ENCODE measurements at places on chromosomes 16 and 17.

DNA sequence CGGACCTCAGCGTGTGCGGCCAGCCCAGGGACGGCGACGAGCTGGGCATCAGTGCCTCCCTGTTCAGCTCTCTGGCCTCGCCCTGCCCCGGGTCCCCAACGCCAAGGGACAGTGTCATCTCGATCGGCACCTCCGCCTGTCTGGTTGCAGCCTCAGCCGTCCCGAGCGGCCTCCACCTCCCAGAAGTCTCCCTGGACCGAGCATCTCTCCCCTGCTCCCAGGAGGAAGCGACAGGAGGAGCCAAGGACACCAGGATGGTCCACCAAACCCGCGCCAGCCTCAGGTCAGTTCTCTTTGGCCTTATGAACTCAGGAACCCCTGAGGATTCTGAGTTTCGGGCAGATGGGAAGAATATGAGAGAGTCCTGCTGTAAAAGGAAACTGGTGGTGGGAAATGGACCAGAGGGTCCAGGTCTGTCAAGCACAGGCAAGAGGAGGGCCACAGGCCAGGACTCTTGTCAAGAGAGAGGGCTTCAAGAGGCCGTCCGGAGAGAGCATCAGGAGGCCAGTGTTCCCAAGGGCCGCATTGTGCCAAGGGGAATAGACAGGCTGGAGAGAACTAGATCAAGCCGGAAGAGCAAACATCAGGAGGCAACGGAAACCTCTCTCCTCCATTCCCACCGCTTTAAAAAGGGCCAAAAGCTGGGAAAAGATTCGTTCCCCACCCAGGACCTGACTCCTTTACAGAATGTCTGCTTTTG lies 825 bp downstream of the HASPIN start:
- H3K4me1 ChIP-seq = peaks cover 18% of the 10 kb centered on the region
- H3K27me3 ChIP-seq = no peaks in the 10 kb centered on the region
- DNase-seq = no peak
- no peaks in the 10 kb centered on the region for H3K36me3 ChIP-seq

GRCh38 chr16:77881355-77882030 lies 93.1 kb downstream of the VAT1L start:
- H3K27me3 ChIP-seq = peaks cover 40% of the 10 kb centered on the region
- H3K4me1 ChIP-seq = no peaks in the 10 kb centered on the region
- no peak overlapping the region for H3K27ac ChIP-seq
- no peaks in the 10 kb centered on the region for H3K36me3 ChIP-seq

DNA sequence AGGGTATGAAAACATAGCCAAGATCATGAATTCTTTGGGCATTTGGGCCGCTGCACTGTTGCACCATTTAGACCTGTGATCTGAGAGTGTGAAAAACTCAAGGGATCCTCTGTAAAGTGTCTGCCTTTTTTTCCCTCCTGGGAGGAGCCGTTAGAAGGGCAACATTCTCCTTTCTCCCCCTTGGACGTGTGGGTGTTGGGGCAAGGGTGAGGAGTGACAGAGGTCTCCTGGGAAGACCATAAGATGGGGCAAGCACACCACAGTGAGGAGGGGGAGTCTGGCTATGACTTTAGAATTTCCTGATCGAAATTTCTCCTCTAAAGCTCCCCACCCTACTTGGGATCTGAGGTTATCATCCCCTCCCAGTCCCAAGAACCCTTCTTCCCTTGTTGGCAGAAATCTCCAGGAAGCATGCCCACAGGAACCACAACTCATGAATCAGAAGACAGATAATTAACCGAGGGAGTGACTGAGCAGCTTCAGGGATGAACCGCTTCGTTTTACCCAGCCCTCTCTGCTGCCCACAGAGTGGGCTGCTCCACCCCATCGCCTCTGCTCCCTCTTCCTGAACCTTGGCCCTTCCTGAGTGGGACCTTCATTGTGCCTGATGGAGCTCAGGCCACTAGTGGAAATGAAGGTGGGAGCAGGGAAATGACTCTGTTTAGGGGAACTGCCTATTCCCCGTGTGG lies 4.2 kb downstream of the ITGB3 start:
- no peak overlapping the region for H3K4me3 ChIP-seq
- peak overlapping the region; percentile 60 for H3K27ac ChIP-seq
- H3K4me1 ChIP-seq = peaks cover 12% of the 10 kb centered on the region
- peaks cover 61% of the 10 kb centered on the region for H3K27me3 ChIP-seq
- H3K36me3 ChIP-seq = peaks cover 3% of the 10 kb centered on the region

GRCh38 chr17:39609416-39610025 lies 1.8 kb upstream of the NEUROD2 start:
- H3K27ac ChIP-seq = no peak overlapping the region
- no peak overlapping the region for H3K4me3 ChIP-seq
- no peak for DNase-seq
- H3K27me3 ChIP-seq = peaks cover 39% of the 10 kb centered on the region

DNA sequence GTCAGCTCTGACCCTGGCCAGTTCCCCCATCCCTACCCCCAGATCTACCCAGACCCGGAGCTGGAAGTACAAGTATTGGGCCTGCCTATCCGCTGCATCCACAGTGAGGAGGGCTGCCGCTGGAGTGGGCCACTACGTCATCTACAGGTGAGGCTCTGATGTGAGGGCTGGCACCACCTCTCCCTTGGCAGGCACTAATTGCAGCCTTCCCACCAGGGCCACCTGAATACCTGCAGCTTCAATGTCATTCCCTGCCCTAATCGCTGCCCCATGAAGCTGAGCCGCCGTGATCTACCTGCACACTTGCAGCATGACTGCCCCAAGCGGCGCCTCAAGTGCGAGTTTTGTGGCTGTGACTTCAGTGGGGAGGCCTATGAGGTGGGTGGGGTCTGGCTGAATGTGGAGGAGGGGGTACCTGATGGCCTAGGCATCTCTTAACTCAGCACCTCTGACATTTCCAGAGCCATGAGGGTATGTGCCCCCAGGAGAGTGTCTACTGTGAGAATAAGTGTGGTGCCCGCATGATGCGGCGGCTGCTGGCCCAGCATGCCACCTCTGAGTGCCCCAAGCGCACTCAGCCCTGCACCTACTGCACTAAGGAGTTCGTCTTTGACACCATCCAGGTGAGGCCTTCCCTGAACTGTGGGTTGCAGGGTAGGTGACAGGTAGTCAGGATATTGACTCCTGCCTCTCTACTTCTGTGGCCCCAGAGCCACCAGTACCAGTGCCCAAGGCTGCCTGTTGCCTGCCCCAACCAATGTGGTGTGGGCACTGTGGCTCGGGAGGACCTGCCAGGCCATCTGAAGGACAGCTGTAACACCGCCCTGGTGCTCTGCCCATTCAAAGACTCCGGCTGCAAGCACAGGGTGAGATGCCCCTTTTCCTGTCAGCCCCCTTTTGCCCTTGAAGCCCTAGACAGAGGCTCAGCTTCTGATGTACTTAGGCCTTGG lies 4.3 kb downstream of the TRAF4 start:
- peak overlapping the region; percentile 2 for H3K27ac ChIP-seq
- no peaks in the 10 kb centered on the region for H3K27me3 ChIP-seq
- DNase-seq = no peak
- peaks cover 12% of the 10 kb centered on the region for H3K4me1 ChIP-seq
- no peaks in the 10 kb centered on the region for H3K36me3 ChIP-seq

GRCh38 chr16:50696126-50696525 lies 2.7 kb downstream of the NOD2 start:
- no peaks in the 10 kb centered on the region for H3K27me3 ChIP-seq
- H3K4me1 ChIP-seq = peaks cover 68% of the 10 kb centered on the region
- H3K4me3 ChIP-seq = peak overlapping the region; percentile 92
- peaks cover 3% of the 10 kb centered on the region for H3K36me3 ChIP-seq

DNA sequence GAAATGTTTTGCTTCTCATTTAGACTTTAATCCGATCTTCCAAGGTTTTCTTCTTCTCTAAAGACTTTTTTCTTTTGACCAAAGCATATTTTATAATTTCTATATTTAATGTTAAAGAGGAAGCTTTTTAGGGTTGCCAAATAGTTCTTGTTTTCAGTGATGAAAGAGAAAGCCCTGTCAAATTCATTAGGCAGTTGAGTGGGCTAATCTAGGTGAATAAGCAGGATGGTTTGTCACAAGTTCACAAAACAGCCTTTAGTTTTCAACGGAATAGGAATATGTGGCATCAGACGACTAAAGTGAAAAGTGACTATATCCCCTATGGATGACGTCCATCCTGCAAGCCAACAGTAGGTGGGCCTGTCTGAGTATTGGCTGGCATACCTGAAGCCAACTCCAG lies 118.8 kb downstream of the NLK start:
- peaks cover 3% of the 10 kb centered on the region for H3K36me3 ChIP-seq
- H3K27ac ChIP-seq = peak overlapping the region; percentile 11

DNA sequence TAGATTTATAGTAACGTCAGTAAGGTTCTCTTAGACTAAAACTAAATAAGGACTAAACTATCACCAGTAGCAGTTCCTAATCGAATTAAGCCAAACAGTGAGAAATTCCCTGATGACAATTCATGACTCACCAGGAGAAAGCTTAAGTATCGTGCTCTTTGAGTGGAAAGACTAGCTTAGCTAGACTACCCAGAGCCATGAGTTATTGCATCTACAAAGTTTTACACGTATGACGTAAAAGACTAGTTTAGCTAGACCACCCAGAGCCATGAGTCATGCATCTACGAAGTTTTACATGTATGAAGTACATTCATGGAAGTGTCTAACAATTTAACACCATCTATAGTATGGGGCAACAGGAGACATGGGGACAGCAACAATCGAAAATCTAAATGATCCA lies 36.6 kb downstream of the UBE2G1 start:
- peaks cover 27% of the 10 kb centered on the region for H3K4me1 ChIP-seq
- no peaks in the 10 kb centered on the region for H3K36me3 ChIP-seq
- H3K4me3 ChIP-seq = no peak overlapping the region
- no peak overlapping the region for H3K27ac ChIP-seq
- no peak for DNase-seq
- H3K27me3 ChIP-seq = no peaks in the 10 kb centered on the region

GRCh38 chr16:54688339-54688738 lies 242.3 kb upstream of the IRX5 start:
- DNase-seq = no peak
- H3K4me3 ChIP-seq = no peak overlapping the region
- H3K27ac ChIP-seq = no peak overlapping the region

GRCh38 chr17:57783338-57783742 lies 38.2 kb upstream of the CCDC182 start:
- H3K36me3 ChIP-seq = no peaks in the 10 kb centered on the region
- H3K27ac ChIP-seq = no peak overlapping the region
- no peak overlapping the region for H3K4me3 ChIP-seq
- peaks cover 2% of the 10 kb centered on the region for H3K4me1 ChIP-seq
- H3K27me3 ChIP-seq = peaks cover 13% of the 10 kb centered on the region

- H3K4me1 ChIP-seq = peaks cover 24% of the 10 kb centered on the region
- H3K27me3 ChIP-seq = no peaks in the 10 kb centered on the region
- peak; percentile 44 for DNase-seq
- peak overlapping the region; percentile 95 for H3K4me3 ChIP-seq
These were observed 2.7 kb downstream of the ZFPM1 start for GRCh38 chr16:88455610-88456355.

DNA sequence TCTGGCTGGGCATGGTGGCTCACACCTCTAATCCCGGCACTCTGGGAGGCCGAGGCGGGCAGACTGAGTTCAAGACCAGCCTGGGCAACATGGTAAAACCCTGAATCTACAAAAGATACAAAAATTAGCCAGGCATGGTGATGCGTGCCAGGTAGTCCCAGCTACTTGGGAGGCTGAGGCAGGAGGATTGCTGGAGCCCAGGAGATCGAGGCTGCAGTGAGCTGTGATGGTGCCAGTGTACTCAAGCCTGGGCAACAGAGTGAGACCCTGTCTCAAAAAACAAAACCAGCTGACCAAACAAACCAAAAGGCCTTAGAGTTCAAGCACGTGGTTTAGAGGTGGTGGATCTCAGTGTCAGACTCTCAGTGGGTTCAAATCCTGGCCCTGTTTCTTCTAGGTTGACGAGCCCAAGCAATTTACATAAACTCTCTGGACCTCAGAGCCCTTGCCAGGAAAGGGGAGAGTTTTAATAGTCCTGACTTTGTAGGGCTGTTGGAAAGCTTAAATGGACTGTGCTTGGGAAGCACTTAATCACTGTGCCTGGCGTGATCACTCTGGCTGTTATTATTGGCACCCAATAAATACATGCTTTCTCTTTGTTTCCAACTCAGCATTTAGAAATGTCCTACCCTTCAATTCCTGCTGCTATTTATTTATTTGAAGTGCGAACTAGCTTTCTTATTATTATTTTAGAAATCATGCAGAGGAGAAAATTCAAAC lies 44.7 kb downstream of the ABCC1 start:
- peak overlapping the region; percentile 72 for H3K27ac ChIP-seq
- DNase-seq = no peak
- no peak overlapping the region for H3K4me3 ChIP-seq
- H3K27me3 ChIP-seq = no peaks in the 10 kb centered on the region

DNA sequence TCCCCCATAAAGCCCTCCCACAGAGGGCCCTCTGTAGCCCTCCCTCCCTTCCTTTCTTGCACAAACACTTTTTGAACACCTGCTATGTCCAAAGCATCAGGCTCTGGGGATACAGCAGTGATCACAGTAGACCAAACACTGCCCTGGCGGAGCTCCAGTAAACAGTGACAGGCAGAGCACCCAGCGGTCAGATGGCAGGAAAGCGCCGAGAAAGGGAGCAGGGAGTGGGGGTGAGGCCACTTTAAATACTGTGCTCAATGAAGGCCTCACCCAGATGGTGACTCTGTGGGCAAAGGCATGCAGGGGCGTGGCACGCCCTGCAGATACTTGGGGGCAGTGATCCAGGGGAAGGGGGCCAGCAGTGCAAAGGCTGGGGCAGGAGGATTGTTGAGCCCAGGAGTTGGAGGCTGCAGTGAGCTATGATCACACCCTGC lies 7.6 kb downstream of the PRR29 start:
- peak overlapping the region; percentile 92 for H3K27ac ChIP-seq
- no peak for DNase-seq
- no peaks in the 10 kb centered on the region for H3K36me3 ChIP-seq
- H3K4me1 ChIP-seq = peaks cover 40% of the 10 kb centered on the region
- H3K27me3 ChIP-seq = no peaks in the 10 kb centered on the region

DNA sequence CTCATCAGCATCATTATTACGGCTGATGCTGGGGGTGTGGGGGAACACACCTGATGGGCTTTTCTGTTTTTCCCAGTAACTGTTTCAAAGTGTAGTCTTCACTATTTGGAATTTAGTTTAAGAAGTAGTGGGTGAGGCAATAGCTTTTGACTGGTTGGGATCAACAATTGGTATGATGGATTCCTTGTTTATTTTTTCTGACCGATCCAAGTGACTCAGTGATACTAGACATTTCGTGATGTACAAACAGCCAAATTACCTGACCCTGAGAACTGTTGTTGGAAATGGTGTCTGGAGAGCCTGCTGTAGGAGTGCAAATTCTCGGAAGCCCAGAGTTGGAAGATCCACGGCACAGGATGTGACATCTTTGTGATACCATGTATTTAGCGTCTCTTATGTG lies 204.2 kb downstream of the PRKCA start:
- no peak overlapping the region for H3K4me3 ChIP-seq
- peaks cover 36% of the 10 kb centered on the region for H3K4me1 ChIP-seq
- no peaks in the 10 kb centered on the region for H3K27me3 ChIP-seq

All from T-helper 17 cell (primary cell).